ENCODE measurements at places on chromosomes 6 and 20.

DNA sequence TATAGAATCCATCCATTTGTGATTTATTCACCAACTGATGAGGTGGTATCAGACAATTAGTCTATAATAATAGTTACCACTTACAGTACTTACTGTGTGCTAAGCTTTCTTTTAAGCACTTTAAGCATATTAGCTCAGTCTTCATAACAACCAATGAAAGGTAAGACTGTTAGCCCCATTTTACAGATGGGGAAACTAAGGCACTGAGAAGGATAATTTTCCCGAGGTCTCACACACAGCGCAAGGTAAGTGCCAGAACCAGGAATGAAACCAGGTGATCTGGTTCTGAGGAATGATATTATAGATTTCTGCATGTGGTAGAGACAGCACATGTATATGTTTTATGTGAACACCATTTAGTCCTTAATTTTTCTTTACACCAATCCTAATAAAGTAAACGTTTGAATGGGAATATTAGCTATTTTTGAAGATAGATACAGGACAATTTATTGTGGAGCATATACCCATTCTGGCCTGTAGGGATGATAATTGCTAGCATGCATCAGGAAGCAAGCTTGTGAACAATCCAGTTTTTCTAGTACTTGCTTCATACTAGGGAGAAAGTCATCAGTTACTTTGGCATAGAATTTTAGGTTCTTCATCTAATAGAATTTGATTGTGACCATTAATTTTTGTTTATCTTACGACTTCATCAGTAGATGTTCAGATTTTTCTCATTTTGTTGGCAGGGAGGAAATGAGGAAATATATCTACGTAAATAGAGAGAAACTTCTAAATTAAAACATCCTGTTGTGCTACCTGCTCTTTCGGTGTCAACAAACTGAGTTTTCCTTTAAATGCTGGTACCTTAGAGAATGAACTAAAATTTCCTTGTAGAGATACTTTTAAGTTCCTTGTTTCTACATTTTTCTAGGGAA, 3.0 kb downstream of the YWHAB start:
- DNase-seq: no peak

DNA sequence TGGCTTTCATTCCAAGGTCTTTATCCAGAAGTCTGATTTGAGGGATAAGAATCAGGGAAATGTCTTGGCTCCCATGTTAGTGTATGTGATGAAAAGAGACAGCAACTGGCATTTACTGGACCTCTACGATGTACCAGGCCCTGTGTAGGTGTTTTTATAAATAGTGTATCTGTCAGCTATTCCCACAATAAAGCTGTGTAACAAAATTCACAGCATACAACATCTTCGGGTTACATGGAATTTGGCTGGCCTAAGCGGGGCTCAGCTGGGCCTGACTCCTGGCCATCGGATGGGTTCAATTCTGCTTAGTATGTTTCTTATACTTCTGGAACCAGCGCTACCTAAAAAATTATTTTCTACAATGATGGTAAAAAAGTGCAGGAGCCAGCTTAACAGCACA, 128.2 kb downstream of the SNX5 start:
- no peak for DNase-seq

- DNase-seq: no peak
Measured at GRCh38 chr6:225907-226306, 66.4 kb upstream of the DUSP22 start.

GRCh38 chr6:127956260-127956888, 55.5 kb upstream of the THEMIS start:
- DNase-seq: no peak

GRCh38 chr6:4069199-4069598, 9.7 kb downstream of the FAM217A start:
- no peak for DNase-seq

DNA sequence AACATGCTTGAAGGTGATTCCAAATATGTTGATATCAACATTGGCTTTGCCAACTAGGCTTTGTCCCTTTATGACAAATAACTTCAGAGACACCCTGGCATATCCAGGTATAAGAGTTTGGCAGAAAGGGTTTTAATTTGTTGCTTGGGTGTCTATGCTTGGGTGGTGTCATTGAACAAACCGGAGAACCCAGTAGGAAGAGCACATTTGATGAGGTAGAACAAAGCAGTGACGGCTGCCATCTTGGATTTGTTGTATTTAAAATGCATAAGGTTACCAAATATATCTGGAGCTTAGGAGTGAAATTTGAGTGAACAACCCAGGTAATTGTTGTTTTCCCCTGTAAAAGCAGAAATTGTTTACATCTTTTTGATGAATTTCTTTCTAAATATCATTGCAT, 503.7 kb upstream of the JARID2 start:
- DNase-seq: no peak

DNA sequence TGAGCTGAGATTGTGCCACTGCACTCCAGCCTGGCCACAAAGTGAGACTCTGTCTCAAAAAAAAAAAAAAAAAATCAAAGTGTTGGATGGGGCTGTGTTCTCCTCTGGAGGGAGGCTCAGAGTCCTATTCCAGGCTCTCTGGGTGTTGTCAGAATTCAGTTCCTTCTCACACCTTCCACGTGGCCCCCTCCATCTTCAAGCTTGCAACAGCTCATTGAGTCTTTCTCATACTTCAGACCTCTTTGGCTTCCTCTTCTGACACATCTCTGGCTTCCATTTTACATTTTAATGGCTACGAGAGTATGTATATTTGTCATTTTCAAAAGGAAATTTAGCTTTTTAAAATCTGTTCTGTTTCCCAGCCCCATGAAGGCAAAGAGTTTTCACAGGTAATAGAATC, 85.8 kb downstream of the RNF144B start:
- no peak for DNase-seq

- DNase-seq: no peak
Measured at GRCh38 chr20:42046371-42047085, 428.4 kb upstream of the CHD6 start.

DNA sequence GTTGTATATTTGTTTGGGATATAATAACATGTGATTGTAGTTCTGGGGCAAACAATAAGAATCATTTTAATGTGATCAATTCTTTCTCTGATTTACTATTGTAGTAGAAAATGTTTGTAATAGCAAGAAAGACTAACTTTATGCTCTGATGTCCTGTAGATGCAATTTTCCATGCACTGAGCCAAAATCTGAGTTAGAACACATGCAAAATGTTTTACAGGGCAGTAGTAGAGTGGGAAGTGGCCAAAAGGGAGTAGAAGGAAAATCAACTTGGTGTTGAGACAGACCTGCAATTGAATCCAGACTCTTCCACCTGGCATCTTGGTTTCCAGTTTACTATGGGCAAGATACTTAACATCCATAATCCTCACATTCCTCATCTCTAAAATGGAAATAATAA, 93.5 kb upstream of the BMP5 start:
- no peak for DNase-seq

GRCh38 chr20:57195469-57196100, 70.9 kb downstream of the BMP7 start:
- DNase-seq: no peak

- DNase-seq: no peak
Measured at GRCh38 chr20:30949761-30950160, 307.7 kb upstream of the DEFB115 start.

All from stimulated activated naive CD4-positive, alpha-beta T cell (primary cell).